ENCODE measurements at places on chromosomes 6 and 20. TPM values are rescaled to one million over a fixed set of nuclear protein-coding genes. Genes with fewer than 3 reads are reported as not detected.

DDX43 gene
- polyA plus RNA-seq, result 0.39 TPM

DNA sequence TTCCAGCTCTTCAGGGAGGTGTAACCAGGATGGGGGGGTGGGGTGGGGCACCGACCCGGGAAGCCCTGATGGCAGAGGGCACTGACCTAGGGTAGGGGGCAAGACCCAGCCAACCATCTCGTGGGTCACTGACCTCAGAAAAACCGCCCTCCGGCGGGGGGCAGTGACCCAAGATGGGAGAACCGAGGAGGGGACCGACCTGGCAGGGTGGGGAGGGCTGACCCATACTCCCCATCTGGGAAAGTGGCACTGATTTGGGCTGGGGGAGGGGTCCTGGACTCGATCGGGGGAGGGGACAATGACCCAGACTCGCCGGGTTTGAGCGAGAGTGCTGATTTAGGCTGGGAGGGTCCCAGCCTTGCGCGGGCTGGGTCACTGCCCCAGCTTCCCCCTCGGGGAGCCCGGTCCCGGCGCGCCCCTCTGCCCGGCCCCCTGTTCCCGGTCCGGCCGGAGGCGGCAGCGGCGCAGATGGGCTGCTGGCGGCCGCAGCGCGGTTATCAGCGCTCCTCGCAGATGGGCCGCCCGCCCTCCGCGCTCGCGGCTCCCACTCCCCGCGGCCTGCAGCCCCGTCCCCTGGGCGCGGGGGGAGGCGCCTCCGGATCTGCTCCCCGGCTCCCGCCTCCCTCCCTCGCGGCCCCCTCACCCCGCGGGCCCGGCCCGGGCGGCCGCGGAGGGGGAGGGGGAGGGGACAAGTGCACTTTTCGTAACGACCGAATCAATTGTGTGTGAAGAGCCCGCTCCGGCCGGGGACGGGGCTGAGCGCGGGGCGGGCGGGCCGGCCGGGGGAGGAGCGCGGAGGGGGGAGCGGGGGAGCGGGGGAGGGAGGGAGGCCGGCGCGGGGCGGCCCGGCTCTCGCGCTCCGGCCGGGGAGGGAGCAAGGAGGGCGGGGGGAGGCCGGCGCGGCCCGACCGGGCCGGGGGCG lies 2.2 kb downstream of the NOL4L start:
- H3K4me3 ChIP-seq, result peak overlapping the region; percentile 58
- peak; percentile 76 for DNase-seq

- DNase-seq, result no peak
- H3K4me1 ChIP-seq, result no peaks in the 10 kb centered on the region
- H3K36me3 ChIP-seq, result no peaks in the 10 kb centered on the region
- H3K27ac ChIP-seq, result no peak overlapping the region
- H3K4me3 ChIP-seq, result peak overlapping the region; percentile 48
Observed at GRCh38 chr20:63831646-63831992, 555 bp upstream of the ZBTB46 start.

LY6G6D gene
- polyA plus RNA-seq, result not detected

All from small intestine (tissue), 16 donors.